ENCODE measurements at places on chromosomes 1 and 21.
A peak's percentile ranks its signal among the peaks of the same experiment; 100 is the strongest.

DNA sequence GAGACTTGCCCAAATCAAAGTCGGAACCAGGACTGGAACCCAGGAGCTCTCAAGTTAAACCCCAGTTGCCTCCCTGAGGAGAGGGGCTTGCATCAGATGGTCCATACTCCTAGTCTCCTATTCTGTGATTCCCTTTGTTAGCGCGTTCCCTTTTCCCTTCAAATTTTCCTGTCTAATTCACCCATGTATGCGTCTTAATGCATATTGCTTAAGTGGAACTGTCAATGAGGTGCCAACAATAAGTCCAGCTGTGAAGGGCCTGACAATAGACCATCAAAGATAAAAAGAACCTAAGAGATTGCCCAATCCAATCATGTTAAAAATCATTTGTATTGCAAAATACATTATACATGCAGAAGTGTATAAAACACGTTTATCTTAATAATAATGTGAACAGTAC lies 634 bp upstream of the SPATA6 start:
- ATAC-seq = no peak

- ATAC-seq = no peak
These were observed 4.8 kb upstream of the LAPTM5 start for GRCh38 chr1:30762152-30762929.

GRCh38 chr1:236979149-236979900 lies 24.9 kb downstream of the MT1HL1 start:
- no peak for ATAC-seq

GRCh38 chr1:98306517-98307089 lies 354.9 kb upstream of the SNX7 start:
- ATAC-seq = no peak

GRCh38 chr1:166839600-166840308 lies 479 bp downstream of the POGK start:
- peak; percentile 36 for ATAC-seq

DNA sequence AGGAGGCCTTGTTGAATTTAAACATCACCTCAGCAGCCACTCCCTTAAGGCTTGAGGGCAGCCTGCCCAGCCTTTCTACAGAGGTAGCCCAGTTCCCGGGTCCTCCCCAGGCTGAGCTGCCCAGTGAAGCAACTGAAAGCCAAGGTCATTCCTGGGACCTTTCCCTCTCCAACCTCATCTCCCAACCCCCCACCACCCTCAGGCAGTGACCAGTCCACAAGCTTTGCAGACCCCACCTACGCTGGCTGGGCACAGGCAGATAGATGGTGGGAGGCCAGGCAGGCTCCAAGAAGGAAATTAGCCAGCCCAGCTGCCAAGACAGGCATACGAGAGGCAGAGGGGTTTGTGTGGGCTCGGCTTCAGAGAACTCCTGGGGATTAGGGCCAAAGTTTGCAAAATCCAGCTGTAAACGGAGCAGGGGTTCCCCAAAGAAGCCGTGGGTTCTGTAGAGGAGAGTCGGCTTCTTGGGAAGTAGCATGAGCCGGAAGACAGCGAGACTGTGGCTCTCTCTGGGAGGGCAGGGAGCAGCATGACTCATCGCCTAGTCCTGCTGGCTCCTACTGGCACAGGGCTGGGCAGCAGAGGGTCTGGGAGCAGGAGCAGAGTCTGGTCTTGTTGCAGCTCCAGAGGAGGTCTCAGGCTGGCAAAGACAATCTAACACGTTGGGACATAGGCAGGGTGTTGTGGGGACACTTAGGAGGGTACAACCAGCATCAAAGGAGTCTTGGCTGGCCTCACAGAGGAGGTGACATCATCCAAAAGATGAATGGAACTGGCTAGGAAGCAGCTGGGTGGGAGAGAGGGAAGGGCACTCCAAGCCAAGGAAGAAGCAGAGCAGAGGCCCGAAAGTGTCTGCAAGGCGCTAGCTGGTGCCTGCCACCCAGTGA lies 2.8 kb upstream of the ZC3H12A start:
- no peak for ATAC-seq

DNA sequence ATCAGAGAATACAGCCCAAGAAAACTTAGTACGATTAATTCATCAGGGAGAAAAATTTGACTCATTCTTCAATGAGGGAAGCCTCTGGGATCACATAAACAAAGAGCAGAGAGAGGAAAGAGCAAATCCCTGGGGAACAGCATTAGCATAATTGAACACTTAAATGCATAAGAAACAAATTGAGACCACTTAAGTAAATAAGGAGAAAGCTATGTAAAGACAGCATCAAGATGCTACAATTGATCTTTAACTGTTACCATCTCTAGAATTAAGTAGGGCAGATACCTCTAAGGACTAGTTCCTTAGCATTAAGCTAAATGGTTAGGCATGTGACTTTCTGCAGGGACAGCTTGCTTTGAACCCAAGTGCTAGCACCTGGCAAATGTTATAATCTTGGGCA lies 265.1 kb upstream of the NEGR1 start:
- no peak for ATAC-seq

GRCh38 chr1:174247472-174247871 lies 88.2 kb downstream of the RABGAP1L start:
- no peak for ATAC-seq

GRCh38 chr1:168832661-168833060 lies 103.7 kb upstream of the DPT start:
- ATAC-seq = no peak

- ATAC-seq = no peak
These were observed 72.3 kb upstream of the POGK start for GRCh38 chr1:166766942-166767341.

DNA sequence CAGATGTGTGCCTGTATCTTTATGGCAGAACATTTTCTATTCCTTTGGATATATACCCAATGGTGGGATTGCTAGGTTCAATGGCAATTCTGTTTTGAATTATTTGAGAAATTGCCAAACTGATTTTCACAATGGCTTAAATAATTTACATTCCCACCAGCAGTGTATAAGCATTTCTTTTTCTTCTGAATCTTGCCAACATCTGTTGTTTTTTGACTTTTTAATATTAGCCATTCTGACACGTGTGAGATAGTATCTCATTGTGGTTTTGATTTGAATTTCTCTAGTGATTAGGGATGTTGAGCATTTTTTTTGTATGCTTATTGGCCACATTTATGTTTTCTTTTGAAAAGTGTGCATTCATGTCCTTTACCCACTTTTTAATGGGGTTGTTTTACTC lies 864.3 kb upstream of the ADAMTS5 start:
- ATAC-seq = no peak

DNA sequence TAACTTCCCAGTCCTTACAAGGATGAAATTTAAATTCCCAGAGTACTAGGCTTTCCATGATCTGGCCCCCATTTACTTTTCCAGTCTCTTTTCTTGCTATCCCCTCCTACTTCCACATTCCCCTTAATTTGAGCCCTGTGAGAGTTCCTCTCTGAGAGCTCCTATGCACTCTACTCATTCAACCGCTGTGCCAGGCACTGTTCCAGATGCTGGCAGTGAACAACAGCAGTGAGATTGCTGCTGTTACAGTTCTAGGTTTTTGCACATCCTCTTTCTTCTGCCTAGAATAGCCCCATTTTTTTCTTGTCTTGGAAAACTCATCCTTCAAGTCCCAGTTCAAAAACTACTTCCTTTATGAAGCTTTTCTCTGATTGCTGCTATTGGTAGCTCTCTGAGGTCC lies 18.8 kb downstream of the ATF6 start:
- no peak for ATAC-seq

GRCh38 chr1:212119397-212119837 lies 83.9 kb downstream of the DTL start:
- ATAC-seq = no peak

DNA sequence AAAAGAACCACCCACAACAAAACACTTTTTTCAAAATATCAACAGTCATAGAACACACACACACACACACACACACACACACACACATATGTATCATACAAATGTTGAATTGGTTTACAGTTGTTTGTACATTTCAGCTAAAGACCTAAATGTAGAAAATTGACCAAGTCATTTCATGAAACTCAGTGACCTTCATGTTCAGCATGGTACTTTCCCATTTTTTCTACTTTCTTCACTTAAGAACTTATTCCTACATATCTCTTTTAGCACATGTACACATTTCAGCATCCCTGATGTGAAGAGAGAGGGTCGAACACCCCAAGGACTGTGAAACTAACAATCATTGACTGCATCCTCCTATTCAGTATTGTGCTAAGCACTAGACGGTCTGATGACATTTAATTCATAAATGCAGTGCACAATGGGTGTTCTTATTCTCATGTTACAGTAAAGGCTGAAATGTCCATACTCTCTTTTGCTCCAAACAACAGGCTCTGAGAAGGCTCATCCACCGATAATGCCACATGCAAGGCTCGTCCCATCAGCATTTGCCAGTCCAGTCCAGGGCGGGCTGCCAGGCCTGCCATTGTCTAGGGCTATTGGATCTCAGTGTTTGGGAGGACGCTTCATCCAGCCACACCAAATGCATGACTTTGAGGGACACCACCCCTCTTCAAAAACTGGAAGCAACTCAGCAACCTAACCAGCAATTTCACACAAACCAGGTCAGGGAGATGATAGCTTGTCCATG lies 150.1 kb upstream of the RUNX1 start:
- ATAC-seq = no peak

- ATAC-seq = peak; percentile 85
These were observed 21.3 kb downstream of the RRP1 start for GRCh38 chr21:43810505-43811261.

DNA sequence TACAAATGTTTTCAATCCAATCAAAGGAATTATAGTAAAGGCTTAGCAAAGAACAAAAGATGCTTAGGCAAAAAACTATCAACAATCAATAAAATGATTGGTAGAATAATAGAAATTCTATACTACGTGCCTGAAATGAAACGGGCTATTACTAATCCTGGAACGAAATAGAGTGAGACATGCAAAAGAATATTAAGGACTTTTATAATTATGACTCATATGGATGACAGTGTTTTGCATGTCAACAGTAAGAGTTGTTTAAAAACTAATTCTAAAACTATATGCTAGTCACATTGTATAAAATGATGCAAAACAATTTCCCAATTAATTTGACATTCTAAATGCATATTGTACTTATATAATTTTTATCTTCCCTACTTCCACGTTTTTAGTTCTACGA lies 35.6 kb downstream of the LRRIQ3 start:
- ATAC-seq = no peak

- ATAC-seq = no peak
These were observed 479.5 kb downstream of the MRPL39 start for GRCh38 chr21:25127811-25128210.

- no peak for ATAC-seq
These were observed 88.5 kb upstream of the SOD1 start for GRCh38 chr21:31570824-31571566.

DNA sequence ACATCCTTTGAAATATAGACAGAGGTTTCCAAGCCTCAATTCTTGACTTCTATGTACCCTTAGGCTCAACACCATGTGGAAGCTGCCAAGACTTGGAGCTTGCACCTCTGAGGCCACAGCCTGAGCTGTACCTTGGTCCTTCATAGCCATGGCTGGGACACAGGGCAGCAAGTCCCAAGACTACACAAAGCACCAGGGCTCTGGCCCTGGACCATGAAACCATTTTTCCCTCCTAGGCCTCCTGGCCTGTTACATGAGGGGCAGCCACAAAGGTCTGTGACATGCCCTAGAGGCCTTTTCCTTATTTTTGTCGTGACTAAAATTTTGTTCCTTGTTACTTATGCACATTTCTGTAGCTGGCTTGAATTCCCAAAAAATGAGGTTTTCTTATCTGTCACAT lies 953.1 kb upstream of the ADGRL4 start:
- ATAC-seq = no peak

All from activated CD4-positive, CD25-positive, alpha-beta regulatory T cell treated with anti-CD3 and anti-CD28 coated beads, Interleukin-2, amount 50 U/mL, for 24 hours (primary cell).